Fibroblast of skin of left quadriceps (primary cell): ENCODE measurements at places on chromosomes 3 and 15.

DNA sequence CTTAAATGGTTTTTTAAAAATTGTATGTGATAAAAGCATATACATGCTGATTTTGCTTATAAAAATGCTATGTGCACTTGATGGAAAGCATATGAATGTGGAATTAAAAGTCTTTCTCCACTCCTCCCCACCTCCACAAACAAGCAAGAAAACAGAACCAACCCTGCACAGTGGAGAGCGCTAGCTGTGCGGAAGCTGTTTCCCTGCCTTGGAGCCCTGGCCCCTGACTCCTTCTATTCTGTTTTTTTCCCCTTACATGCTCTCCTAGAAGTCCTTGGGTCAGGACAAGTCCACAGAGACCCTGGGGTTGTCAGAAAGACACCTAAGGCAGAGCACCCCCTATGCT lies 64.2 kb downstream of the BOC start:
- DNase-seq: no peak

DNA sequence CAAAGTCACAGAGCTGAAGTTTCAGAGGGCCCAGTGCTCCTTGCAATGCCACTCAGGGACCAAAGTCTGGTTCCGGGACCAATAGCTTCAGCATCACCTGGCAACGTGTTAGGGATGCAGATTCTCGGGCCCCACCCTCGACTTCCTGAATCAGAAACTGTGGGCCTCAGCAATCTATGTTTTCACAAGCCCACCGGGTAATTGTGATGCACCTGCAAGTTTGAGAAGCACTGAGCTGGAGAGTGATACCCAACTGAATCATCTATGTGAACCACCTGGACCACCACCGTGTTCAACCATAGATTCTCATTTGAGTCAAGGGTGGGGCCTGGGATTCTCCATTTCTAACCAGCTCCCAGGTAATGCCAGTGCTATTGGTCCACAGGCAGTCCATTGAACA lies 55.7 kb downstream of the CORO2B start:
- no peak for DNase-seq

- DNase-seq: no peak
Observed at GRCh38 chr15:59304034-59304795, 68.5 kb downstream of the MYO1E start.

DNA sequence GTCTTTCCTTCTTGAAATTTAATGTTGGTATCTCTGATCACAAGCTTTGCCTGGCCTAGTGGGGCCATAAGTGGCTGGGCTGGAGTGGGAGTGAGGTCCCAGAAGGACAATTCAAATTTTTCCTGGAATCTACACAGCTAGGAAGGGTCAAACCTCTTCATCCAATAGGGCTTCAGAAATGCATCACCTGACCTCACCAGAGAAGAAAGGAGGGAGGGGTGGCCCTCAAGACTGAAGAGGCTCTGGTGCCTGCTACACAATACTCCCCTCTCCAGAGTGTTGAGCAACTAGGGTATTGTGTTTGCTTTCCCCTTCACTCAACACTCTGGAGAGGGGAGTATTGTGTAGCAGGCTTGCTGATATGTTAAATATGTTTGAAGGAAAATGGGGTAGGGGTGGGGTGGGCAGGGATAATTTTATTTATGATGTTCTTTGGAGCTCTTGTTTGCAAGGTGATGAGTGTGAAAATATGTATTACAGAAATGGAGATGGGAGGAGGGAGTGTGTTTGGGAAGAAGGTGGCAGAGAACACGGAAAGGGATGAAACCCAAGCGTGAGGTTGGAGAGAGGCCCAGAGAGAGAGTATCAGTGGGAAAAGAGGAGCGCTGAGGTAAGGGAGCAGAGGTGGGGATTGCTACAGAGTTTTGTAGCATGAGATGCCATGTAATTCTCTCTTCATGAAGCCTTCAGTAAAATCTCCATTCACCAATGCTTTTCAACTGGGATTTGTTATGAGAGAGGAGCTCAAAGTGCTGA lies 5.7 kb upstream of the KLHL24 start:
- DNase-seq: no peak

DNA sequence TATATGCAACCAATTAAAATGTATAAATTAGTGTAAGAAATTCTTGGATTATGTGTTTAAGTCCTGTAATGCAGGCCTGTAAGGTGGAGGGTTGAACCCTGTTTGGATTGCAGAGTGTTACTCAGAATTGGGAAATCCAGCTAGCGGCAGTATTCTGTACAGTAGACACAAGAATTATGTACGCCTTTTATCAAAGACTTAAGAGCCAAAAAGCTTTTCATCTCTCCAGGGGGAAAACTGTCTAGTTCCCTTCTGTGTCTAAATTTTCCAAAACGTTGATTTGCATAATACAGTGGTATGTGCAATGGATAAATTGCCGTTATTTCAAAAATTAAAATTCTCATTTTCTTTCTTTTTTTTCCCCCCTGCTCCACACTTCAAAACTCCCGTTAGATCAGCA lies 65.4 kb upstream of the ACAD9 start:
- DNase-seq: no peak

DNA sequence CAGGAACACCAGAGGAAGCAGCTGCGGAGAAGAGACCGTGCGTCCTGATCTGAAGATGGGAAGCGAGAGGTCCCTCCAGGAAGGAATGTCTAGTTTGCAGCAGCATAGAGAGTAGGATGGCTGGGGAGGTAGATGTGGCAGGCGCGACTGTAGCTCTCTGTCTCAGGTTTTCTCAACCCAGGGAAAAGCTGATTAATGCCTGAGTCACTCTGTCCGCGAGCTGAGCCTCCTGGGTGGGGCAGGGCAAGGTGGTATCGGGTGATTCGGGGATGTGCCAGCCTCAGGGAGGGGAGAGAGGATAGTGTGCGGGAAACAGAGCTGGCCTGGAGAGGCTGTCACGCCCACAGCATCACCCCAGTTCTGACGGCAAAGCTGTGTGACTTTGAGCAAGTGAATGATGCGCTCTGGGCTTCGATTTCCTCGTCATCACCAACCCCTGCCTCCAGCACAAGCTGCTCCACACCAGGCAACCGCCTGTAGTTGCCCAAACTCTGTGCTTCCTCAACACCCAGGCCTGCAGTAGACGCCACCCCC lies 28.4 kb downstream of the CPN2 start:
- DNase-seq: no peak

GRCh38 chr3:117651246-117651645 lies 941.7 kb downstream of the TUSC7 start:
- DNase-seq: no peak

- DNase-seq: no peak
Observed at GRCh38 chr3:77288348-77288747, 248.4 kb downstream of the ROBO2 start.

GRCh38 chr3:156293566-156293965 lies 173.2 kb downstream of the KCNAB1 start:
- DNase-seq: no peak

DNA sequence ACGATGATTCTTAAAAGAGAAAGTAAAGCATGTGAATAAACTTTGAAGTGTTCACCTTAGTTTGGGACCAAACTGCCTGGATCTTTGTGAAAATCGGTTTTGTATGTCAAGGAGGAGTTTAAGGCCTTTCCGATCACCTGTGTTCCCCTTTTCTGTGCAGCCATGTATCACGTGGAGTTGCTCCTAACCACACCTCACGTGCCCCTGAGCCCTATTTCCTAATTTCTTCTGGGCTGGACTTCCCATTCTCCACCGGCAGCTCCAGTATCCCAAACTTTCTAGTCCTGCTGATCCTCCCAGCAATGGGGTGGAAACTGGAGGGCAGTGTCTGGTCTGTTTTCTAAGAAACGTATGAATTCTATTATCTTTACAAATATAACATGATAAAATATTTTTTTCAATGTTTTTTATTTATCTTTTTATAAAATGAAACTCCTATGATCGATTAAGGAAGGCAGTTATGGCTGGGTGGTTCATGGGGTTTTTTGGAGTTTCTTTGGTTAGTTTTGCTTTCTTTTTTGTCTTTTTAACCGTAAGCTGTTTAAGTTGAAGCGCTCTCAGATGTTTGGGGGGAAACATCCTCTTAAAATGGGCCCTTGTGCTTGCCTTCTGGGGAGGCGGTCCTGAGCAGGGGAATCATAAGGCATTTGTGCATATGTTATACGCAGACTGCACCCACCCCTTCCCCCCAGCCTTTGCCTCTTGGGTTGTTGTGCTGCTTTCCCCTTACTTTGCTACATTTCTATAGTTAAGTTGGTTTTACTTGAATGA lies 43.6 kb upstream of the WWTR1 start:
- DNase-seq: no peak

GRCh38 chr3:31157047-31157694 lies 262.7 kb upstream of the GADL1 start:
- DNase-seq: no peak

DNA sequence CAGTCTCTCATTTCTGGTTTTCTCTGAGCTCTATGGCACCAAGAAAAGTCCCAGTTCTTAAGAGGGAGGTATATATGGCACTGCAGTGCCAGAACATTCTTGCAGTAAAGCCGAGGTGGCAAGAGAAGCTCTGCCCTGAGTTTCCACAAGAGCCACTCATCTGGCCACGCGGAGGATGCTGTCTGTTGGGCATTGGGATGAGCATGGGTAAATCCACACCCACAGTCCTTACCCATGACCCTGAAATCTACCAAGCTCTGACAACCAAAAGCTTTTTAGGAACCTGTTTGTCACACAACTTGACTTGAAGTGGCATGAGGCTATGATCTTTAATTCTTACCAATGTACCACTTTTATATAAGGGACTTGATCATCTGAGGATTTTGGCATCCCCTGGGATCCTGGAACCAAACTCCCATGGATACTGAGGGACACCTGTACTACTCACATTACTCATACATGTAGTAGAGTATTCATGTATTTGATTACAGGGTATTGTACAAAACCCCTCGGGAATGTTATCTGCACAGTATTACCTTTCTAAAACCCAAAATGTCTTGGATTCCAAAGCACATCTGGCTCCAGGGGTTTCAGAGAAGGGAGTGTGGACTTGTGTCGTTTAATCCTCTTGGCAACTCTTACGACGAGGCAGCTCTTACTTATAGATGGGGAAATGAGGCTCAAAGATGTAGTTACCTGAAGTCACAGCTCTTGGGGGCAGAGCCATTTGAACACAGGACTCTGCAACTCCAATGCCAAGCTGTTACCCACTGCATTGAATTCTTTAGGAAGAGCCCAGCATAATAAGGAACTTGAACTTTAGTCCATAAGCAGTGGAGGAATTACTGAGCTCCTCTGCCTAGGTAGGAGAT lies 8.8 kb downstream of the RPL32 start:
- no peak for DNase-seq

GRCh38 chr3:126568776-126569342 lies 10.1 kb upstream of the C3orf22 start:
- no peak for DNase-seq
